RPMI7951 (cell line): ENCODE measurements at places on chromosomes 3 and 15. TPM values are rescaled to one million over a fixed set of nuclear protein-coding genes. Genes with fewer than 3 reads are reported as not detected.
A peak's percentile ranks its signal among the peaks of the same experiment; 100 is the strongest.

- DNase-seq = no peak
These were observed 121.5 kb downstream of the PLCL2 start for GRCh38 chr3:17006132-17006852.

- DNase-seq = no peak
These were observed 22.1 kb downstream of the UBE3A start for GRCh38 chr15:25416693-25417092.

DNA sequence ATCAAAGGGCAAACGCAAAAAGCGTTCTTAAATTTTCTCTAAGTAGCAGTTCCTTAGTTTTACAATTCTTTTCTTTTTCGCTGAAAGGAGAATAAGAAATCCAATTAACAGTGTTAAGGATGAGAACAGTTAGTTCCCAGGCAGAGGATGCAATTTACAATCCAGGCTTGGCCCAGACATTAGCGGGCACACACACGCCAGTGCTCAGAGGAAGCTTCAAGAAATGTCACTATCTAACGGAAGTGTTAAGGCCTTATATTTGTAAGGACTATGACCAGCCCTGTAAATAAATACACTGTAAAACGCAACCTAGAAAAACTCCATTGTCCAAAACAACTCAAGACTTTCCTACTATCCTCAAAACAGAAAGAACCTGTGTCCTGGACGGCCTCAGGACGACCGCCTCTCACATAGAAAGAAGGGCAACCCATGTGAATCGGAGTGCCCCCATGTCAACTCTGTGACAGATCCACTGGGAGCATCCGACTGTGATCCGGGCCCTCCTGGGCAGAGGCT is 1.3 kb downstream of the ACAP2 start:
- peak; percentile 67 for DNase-seq

FOXL2NB gene
- total RNA-seq = under 0.01 TPM in 1 of 2 replicates, not detected in the other

ROPN1 gene
- total RNA-seq = 1.3 TPM in 1 of 2 replicates, not detected in the other

NR2E3 gene
- not detected in 2 replicates for total RNA-seq

GRCh38 chr15:70152070-70152480 is 54.4 kb upstream of the TLE3 start:
- peak; percentile 63 for DNase-seq

- no peak for DNase-seq
These were observed 567.6 kb upstream of the ARPP21 start for GRCh38 chr3:35071772-35072171.

GRM7 gene
- total RNA-seq = not detected in 2 replicates

DNA sequence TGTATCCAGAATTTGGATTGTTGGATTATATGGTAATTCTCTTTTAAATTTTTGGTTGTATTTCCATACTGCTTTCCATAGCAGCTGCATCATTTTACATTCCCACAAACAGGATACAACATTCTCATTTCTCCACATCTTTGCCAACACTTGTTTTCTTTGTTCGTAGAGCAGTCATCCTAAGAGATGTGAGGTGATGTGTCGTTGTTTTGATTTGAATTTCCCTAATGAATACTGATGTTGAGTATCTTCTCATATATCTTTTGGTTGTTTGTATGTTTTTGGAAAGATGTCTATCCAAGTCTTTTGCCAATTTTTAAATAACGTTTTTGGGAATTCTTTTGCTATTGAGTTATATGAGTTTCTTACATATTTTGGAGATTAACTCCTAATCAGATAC is 93.6 kb downstream of the GMNC start:
- DNase-seq = no peak

GOLGA6D gene
- not detected in 2 replicates for total RNA-seq

DNA sequence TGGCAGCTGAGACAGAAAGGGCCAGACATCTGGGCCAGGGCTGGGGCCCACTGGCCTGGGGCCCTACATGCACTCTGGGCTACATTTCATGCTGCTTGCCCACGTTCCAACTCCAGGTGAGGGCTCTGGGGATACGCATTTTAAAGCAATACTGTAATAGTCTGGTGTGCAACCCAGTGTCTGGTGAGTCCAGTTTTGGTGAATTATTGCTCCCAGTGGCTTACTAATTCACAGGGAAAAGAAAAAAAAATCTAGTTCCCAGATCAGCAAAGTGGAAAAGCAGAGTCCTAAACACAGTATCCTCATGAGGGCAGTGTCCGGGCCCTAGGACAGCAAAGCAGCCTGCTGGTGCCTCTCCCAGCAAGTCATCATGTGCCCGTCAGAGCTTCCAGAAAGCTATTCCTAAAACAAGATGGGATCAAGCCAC is 82.4 kb downstream of the CCNL1 start:
- peak; percentile 89 for DNase-seq

EFCC1 gene
- not detected in 2 replicates for total RNA-seq

DNA sequence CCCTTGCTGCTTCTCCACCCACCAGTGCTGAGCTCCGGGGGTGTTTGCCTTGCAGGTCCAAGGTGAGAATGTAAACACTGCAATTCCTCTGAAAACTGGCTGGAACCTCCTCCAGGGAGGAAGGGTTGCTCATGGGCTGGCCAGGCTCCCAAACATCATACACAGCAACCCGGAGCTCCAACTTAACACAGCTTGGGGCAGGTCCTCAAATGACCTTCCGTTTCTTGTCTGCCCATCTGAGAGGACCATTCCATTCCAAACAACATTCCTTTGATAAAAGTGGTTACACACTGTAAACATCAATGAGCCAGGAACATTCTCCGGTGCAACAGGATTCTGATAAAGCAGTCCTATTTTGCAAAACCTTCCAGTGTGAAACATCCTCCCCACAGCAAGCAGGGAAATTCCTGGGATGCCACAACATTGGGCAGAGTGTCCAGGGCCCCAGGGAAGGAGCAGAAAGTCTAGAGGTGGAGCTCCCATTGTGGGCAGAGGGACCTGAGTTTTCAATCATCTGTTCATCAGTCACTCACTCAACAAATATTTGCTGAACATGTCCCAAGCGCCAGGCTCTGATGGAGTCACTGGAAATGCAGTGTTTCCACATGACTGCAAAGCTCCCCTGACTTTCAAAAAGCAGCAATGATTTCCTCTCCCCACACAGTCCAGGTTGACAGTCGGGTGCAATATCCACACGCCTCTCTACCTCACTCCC is 7.3 kb upstream of the HEG1 start:
- DNase-seq = peak; percentile 98

DNA sequence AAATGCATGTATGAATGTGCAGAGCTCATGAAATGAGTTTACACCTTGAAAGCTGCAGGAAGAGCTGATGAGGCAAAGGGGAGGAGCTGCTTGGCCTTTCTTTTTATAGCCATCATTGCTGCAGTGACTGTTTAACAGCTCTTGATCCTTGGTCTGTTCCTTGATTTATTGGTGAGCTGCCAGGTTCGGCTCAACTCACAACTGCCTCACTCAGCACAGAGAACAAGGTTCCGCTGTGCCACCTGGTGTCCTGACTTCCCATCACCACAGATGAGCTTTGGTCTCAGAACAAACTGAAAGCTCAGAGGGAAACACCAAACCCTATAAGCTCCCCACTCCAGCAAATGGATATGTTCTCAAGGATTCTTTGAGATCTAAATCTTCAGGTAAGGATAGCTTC is 626.1 kb downstream of the MAGI1 start:
- peak; percentile 25 for DNase-seq

SMCO1 gene
- total RNA-seq = not detected in 2 replicates

ENTPD3 gene
- total RNA-seq = not detected in 2 replicates

DNA sequence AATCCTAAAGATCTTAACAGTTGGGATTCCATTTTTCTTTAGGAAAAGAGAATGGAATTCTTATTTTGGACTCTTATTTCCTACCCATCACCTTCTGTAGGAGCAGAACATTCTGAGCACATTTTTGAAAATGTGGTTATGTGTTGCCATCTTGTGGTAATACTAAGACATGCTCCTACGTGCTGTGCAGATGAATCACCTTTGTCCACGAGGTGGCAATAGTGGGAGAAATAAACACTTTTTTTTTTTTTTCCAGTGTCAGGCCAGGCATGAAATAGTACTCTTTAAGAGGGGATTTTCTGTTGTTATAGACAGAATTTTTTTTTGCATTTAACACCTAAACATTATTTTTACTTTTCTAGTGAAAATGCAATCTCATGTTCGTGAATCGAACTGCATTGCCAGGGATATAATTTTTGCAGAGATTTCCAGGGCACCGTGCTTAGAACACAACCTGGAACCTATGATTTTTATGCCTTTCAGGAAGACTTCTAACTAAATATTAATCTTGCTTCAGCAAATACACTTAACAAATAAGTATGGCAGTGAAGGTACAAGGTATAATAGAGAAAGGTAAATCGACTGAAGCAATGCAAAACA is 196.6 kb downstream of the GAP43 start:
- peak; percentile 81 for DNase-seq

DNA sequence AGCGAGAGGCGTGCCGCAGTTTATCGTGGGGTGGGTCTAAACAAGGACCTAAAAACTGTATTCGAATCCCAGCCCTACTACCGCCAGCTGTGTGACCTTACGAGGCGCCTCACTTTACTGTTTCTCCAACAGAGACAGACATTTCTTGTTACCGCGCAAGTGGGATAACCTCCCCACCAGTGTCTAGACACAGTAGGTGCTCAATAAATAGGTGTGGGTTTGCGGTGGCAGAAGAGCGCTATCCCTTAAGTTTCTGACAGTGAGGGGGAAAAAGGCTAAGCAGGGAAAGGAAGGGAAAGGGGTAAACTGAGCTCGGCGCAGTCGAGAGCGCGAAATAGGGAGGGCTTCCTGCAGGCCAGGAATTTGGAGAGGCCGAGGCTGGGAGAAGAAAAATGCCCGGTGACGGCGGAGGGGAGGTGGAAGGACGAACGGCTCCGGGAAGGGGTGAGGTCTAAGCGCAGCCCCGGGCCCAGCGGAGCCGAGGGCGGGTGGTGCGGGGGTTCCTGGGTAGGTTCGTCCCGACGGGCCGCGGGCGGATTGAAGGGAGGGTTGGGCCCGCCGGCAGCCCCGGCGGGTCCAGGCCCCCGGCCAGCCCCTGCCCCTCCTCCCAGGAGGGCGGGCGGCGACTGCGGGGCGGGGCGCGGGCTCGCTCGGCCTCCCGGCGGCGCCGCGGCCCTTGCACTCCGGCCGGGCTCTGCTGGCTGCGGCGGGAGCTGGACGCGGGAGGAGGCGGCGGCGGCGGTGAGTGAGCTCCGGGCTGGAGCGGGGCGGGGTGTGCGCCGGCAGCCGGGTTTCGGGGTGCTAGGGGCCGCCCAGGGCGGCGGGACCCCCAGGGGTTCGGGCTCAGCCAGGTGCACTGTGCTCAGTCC is at the start of gene CGNL1:
Gene CGNL1, plus strand, starts transcription at position 679 of the 869 bp plus-strand sequence. CDS start 61,495 bp downstream, outside the sequence.
- peak; percentile 22 for DNase-seq

OPA1 gene
- 62.2 and 68.7 TPM in 2 replicates for total RNA-seq

GRCh38 chr3:98594628-98595324 is 1.4 kb upstream of the CPOX start:
- no peak for DNase-seq

- no peak for DNase-seq
These were observed 29.0 kb downstream of the ANP32A start for GRCh38 chr15:68791431-68792283.

EPHA3 gene
- 0.20 and 0.24 TPM in 2 replicates for total RNA-seq

GRCh38 chr3:169618894-169619792 is 44.4 kb downstream of the MECOM start:
- peak; percentile 5 for DNase-seq

- no peak for DNase-seq
These were observed 25.2 kb downstream of the ATP6V1A start for GRCh38 chr3:113771993-113772392.

ABHD2 gene
- total RNA-seq = 237 and 261 TPM in 2 replicates

TMEM158 gene
- total RNA-seq = 152 and 160 TPM in 2 replicates

DNA sequence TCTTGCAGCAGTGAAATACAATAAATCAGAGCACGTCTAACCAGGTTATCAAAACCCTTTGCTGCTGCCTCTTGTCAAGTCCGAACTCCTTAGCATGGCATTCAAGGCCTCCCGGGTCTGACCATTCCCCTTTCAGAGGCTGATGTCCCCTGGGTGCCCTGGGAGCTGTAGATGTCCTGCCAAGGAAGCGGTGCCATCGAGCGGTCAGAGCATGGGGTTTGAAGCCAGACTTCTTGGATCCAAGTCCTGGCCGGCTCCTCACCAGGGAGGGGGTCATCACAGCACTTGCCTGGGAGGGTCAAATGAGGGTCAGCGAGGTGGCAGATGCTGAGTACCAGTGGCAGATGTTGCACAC is 496 bp downstream of the TF start:
- DNase-seq = no peak

HCLS1 gene
- total RNA-seq = 0.24 and 0.39 TPM in 2 replicates

PPIB gene
- total RNA-seq = 1,133 and 1,525 TPM in 2 replicates

DNA sequence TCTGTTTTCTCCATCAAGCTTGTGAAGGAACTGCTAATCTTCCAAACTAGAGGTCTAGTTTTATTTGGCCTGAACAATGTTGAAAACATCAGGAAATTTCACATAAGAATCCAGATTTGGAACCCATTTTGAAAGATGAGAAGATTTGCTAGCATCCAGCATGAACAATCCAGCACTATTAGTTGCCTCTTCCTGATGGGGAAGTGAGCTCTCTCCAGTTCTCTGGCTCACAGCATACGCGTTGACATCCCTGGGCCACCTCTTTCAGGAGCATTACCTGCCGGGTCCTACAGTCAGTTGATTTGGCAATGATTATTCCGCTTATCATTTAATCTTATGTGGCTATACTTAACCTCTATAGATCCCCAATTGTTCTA is 10.9 kb downstream of the GPR87 start:
- DNase-seq = no peak

SYNPR gene
- not detected in 2 replicates for total RNA-seq

- DNase-seq = peak; percentile 75
These were observed 284.2 kb upstream of the TPM1 start for GRCh38 chr15:62758126-62758951.

DNA sequence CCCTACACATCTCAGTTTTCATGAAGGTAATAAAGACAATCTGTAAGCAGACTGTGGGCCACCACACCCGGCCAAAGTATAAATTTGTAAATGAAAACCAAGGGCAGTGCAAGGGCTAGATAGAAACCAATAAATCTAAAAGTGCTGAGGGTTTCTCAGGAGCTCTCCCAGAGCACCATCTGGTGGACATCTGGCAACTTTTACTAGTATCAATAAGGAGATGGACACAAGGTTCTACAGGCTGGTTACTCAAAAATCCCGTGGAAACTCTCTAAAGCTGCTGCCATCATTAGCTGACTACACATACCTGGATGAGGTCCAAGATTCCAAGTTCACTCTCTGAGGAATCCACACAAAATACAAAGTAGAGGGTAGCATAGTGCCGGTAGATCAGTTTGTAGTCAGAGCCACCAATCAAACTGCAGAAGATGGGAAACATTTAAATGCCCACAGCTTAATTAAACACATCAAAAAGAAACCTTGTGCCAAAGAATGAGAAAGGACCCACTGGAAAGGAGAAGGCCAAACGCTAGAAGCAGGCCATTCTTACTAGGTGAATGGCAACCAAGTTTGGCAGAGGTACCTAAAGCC is 5.5 kb downstream of the AP3S2 start:
- peak; percentile 69 for DNase-seq

GRCh38 chr3:182786564-182787196 is 6.6 kb upstream of the ATP11B start:
- DNase-seq = no peak

DZIP1L gene
- 7.4 and 11.1 TPM in 2 replicates for total RNA-seq

DNA sequence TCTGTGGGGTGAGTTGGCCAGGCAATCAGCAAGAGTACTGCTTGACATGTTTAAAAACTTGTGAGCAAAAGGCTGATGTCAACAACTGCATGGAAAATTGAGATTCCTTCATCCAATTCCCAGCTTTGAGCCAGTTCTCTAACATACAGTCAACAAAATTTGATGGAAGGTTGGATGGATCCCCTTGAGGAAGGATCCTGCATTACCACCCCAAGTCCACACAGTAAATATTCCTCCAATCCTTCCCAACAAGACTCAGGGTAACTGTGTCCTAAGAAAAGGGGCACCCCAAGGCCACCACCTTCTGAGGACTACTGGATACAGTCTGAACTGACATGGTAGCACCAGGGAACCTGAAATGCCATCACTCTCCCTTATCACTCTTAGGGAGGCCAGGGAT is 15.1 kb downstream of the GLB1 start:
- DNase-seq = no peak

- DNase-seq = no peak
These were observed 4.2 kb downstream of the LMAN1L start for GRCh38 chr15:74816624-74817369.

GATM gene
- 0.68 and 1.4 TPM in 2 replicates for total RNA-seq
